Endothelial cell (in vitro differentiated cells): ENCODE measurements at places on chromosomes 7 and 10. TPM values are rescaled to one million over a fixed set of nuclear protein-coding genes. Genes with fewer than 3 reads are reported as not detected.

Gene TEX47
- not detected for total RNA-seq

Gene CALU
- 197 TPM for total RNA-seq

Gene GJD4
- not detected for total RNA-seq

Gene AKAP9
- 37.6 TPM for total RNA-seq

Gene TFPI2
- 1.9 TPM for total RNA-seq

Gene LRRC17
- 0.92 TPM for total RNA-seq

Gene IFIT1B
- total RNA-seq: not detected

DNA sequence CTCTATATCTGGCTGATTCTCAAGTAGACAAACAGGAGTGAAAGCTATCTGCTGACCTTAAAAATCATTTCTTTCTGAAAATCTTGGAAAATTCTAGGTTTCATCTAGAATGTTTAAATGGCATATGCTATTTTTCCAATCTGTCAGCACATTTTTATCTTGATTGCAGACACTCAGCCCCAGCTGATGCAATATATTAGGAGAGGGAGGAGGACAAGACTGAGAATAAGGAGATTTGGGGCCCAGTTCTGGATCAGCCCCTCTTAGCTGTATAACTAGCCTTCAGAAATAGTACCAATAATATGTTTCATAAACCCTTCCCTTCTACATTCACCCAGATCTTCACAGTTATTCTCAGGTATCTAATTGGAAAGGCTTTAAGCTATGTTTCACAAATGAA lies 131.2 kb downstream of the HDAC9 start:
- DNase-seq: no peak
- no peak overlapping the region for H3K27ac ChIP-seq
- H3K4me3 ChIP-seq: no peak overlapping the region
- H3K4me1 ChIP-seq: no peaks in the 10 kb centered on the region

DNA sequence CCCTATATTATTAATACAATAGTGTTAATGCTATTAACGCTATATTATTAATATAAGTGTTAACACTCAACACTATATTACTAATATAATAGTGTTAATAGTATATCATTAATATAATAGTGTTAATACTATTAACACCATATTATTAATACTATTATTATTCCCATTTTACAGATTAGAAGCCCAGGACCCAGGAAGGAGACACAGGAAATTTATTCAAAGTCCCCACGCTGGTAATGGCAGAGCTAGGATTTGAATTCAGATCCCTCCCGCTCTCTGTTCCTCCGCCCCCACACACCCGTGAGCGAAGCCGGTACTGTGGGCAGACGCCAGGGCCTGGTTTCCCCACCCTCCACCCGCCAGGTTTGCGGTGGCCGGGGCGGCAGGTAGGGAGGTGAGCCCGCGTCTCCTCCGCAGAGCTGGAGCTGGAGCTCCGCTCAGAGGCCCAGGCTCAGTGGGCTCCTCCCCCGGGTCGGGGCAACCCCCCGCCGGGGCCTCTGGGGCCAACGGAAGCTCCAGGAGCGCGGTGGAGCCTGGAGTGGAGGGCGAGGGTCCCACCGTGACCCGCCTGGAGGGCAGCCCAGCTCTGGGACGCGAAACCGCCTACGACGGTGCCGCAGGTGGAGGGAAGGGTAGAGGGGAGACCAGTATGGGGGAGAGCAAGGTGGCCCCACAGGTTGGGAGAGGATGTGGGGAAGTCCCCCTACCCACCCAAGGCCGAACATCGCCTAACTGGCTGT lies at the start of gene TMEM225B:
TMEM225B (plus strand) TSS at position 506 of the 740 bp plus-strand sequence. CDS start 6,122 bp downstream, outside the sequence.
- H3K27me3 ChIP-seq: no peaks in the 10 kb centered on the region
- DNase-seq: no peak
- no peak within 1 kb of the TSS for H3K4me3 ChIP-seq

DNA sequence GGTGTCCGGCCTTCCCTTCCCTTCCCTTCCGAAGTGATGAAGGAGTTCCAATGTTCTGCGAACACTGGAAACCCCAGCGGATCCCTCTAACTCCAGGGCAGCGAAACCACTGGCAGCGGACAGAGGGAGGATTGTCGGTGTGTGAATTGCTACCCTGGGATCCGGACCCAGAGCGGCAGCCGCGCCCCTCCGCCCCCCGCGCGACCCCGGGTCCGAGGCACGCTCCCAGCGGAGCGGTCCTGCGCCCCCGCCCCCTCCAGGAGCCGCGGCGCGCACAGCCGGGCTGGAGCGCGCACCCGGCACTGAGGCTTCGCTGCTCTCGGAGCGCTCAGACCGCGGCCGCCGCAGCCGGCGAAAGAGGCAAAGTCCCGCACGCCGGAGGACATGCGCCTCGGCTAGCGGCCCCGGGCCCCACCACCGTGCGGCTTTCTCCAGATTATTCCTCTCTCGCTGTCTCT lies at the start of gene PTPRZ1:
PTPRZ1 (plus strand) TSS at position 331 of the 458 bp plus-strand sequence. CDS start 339 bp downstream, outside the sequence.
- H3K27me3 ChIP-seq: peaks cover 11% of the 10 kb centered on the region
- H3K4me1 ChIP-seq: peaks cover 8% of the 10 kb centered on the region
- peak; percentile 71 for DNase-seq
- peak within 1 kb of the TSS; percentile 99 for H3K4me3 ChIP-seq
- H3K36me3 ChIP-seq: peaks cover 4% of the 10 kb centered on the region

DNA sequence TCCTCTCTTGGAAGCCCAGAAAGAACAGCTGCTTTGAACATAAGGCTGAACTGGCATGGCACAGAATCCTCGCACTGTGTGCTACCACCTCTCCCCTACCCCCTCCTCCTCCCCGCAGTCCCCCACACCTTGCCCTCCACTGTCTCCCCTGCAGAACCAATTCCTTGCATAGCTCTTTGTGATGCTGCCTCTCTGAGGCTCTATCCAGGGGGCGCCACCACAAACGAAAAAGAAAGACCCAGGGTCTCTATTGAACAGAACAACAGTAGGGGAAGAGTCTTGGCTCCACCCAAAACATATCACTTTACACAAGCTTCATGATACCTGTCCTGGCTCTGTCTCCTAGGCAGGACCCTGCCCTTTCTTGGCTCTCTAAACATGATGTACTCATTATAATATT lies 26.2 kb upstream of the EBLN1 start:
- no peak overlapping the region for H3K27ac ChIP-seq
- H3K4me3 ChIP-seq: no peak overlapping the region
- no peaks in the 10 kb centered on the region for H3K36me3 ChIP-seq
- H3K4me1 ChIP-seq: no peaks in the 10 kb centered on the region

- H3K4me1 ChIP-seq: no peaks in the 10 kb centered on the region
- no peak overlapping the region for H3K27ac ChIP-seq
- DNase-seq: peak; percentile 64
- no peaks in the 10 kb centered on the region for H3K36me3 ChIP-seq
Observed at GRCh38 chr10:1368842-1369171, 312.6 kb downstream of the WDR37 start.

DNA sequence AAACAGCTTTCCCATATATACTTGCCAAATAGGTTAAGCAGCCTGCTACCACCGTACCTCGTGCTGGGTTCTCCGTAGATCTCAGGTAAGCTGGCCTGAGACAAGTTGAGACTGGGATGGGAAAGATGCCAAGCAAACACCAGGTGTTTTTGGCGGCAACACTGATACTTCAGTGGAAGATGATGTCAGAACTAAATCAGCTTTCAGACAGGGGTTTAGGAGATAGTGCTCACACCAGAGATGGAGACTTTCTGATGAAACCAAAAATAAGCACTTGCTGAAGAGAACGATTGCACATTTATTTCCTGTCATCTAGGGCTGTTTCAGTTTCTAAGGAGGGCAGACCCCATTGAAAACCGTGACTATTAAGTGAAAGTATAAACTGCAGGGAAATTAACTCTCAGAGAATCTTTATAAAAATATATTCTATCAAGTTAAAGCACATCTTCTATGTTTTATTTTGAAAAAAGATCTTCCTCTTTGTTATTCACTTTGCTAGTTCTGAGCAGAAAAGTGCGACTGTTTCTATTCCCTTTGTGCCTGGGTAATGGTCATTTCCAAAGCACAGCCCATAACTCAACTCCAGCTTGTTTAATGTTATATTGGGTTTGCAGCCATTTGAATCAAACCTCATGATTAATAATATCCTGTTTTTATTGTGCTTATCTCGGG lies 149.9 kb downstream of the CPED1 start:
- no peaks in the 10 kb centered on the region for H3K36me3 ChIP-seq
- no peak overlapping the region for H3K4me3 ChIP-seq
- no peak overlapping the region for H3K27ac ChIP-seq
- H3K27me3 ChIP-seq: no peaks in the 10 kb centered on the region

DNA sequence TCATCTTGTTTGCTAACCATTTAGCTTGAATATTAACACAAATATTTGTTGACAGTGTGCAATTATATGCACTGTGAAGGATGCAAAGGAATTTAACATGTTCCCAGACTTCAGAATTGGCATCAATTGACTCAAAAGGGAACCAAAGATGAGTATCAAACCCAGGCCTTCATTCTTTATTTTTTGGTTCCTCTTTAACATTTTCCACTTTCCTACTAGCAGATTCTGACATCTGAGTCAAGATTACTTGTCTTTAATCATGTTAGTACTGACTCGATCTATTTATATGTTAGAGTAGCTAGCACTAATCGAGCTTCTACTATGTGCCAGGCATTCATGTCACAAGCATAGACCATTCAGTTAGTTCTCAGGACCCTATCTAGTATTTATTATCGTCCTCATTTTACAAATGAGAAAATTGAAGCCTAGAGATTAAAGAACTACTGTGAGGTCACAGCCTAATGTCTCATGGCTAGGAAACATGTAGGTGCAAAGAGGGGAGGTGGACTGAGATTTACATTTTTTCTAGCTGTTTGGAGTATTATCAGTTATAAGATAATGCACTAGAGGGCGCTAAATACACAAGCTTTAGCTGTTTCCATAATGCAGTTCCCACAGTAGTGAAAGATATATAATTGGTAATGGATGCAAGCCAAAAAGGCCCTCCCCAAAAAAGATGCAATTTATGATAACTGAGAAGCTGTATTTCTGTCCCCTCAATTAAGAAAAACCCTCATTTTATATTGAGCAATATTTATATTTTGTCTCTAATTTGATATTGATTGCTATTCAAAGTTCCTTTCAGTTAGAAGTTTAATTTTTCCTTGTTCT lies 32.9 kb upstream of the KMT2E start:
- DNase-seq: no peak
- H3K27me3 ChIP-seq: peaks cover 9% of the 10 kb centered on the region
- H3K4me3 ChIP-seq: no peak overlapping the region
- H3K4me1 ChIP-seq: peaks cover 44% of the 10 kb centered on the region

DNA sequence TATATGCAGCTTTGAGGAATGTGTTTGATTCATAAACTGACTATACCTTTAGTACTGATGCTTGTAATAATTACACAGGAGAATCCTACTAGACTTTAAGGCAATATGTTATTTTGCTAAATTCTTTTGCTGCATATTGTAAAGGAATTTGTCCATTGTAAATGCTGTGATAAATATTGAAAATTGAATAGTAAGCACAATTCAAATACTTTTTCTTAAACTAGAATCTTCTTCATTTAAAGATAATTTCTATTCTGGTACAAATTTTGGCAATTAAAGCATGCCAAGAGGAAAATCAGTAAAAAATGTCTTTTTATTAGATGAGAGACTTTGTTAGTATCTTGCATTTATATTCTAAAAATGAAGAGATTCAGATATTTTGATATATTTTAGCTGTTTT lies 45.4 kb downstream of the SMNDC1 start:
- no peak for DNase-seq
- H3K36me3 ChIP-seq: no peaks in the 10 kb centered on the region
- H3K27me3 ChIP-seq: no peaks in the 10 kb centered on the region
- H3K4me1 ChIP-seq: no peaks in the 10 kb centered on the region
- no peak overlapping the region for H3K4me3 ChIP-seq

GRCh38 chr10:77131214-77131613 lies 506.4 kb downstream of the KCNMA1 start:
- H3K4me3 ChIP-seq: no peak overlapping the region
- H3K27me3 ChIP-seq: no peaks in the 10 kb centered on the region
- peaks cover 5% of the 10 kb centered on the region for H3K4me1 ChIP-seq
- H3K27ac ChIP-seq: no peak overlapping the region

GRCh38 chr10:59479426-59479825 lies 117.1 kb upstream of the FAM13C start:
- no peak overlapping the region for H3K4me3 ChIP-seq
- H3K4me1 ChIP-seq: peaks cover 6% of the 10 kb centered on the region
- no peak for DNase-seq
- H3K27ac ChIP-seq: no peak overlapping the region
- no peaks in the 10 kb centered on the region for H3K36me3 ChIP-seq

- peak overlapping the region; percentile 67 for H3K27ac ChIP-seq
- peaks cover 6% of the 10 kb centered on the region for H3K27me3 ChIP-seq
- peaks cover 38% of the 10 kb centered on the region for H3K4me1 ChIP-seq
- no peak overlapping the region for H3K4me3 ChIP-seq
- H3K36me3 ChIP-seq: no peaks in the 10 kb centered on the region
Observed at GRCh38 chr10:113055458-113055857, 105.4 kb downstream of the TCF7L2 start.

- peaks cover 18% of the 10 kb centered on the region for H3K4me1 ChIP-seq
- H3K27ac ChIP-seq: no peak overlapping the region
- DNase-seq: no peak
- H3K27me3 ChIP-seq: peaks cover 2% of the 10 kb centered on the region
- no peak overlapping the region for H3K4me3 ChIP-seq
Observed at GRCh38 chr10:59287587-59288255, 74.6 kb downstream of the FAM13C start.

DNA sequence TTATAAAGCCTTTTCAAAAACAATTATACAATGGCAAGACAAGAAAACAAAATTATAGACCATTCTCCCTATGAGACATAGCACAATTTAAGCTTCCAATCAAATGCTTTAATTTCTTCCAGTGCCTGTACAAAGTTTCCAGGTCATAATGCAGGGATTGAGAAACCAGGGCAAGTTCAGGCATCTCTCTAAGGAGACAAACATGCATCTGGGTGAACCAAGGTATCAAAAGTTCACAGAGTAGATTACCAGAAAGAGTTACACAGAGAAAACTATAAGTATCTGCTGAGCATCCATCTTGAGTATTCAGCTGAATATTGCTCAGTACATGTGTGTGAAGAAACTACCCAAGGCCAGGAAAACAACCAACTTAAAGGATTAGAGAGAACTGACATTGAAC lies 89.1 kb downstream of the COL28A1 start:
- no peaks in the 10 kb centered on the region for H3K4me1 ChIP-seq
- no peak for DNase-seq
- H3K4me3 ChIP-seq: no peak overlapping the region
- H3K27me3 ChIP-seq: peaks cover 1% of the 10 kb centered on the region

DNA sequence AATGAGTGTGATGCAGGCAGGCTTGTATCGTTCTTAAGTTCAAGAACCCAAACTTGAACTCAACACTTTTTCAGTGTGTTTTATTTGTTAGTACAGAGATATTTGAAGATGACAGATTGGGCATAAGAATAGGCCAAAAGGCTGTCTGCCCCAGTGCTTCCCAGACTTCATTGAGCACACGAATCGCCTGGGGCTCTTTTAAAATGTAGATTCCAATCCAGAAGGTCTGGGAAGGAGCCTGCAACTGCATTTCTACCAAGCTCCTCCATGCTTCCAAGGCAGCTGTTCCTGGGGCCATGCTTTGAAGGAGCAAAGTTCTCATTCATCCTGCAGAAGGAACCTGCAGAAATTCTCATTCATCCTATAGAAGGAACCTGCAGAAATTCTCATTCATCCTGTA lies 114.5 kb upstream of the INSYN2A start:
- no peak for DNase-seq
- peaks cover 18% of the 10 kb centered on the region for H3K36me3 ChIP-seq
- no peak overlapping the region for H3K4me3 ChIP-seq
- H3K4me1 ChIP-seq: peaks cover 30% of the 10 kb centered on the region
